Esophagus muscularis mucosa (tissue), 4 donors: ENCODE measurements at places on chromosomes 6 and 20. TPM values are rescaled to one million over a fixed set of nuclear protein-coding genes. Genes with fewer than 3 reads are reported as not detected.

- peaks cover 15% of the 10 kb centered on the region for H3K4me1 ChIP-seq
- no peak for DNase-seq
- H3K4me3 ChIP-seq: no peak overlapping the region
- H3K36me3 ChIP-seq: no peaks in the 10 kb centered on the region
These were observed 3.0 kb upstream of the CRIP3 start for GRCh38 chr6:43311666-43312065.

GRCh38 chr6:14732226-14732843, 513.5 kb upstream of the JARID2 start:
- no peak overlapping the region for H3K4me3 ChIP-seq
- H3K4me1 ChIP-seq: no peaks in the 10 kb centered on the region
- no peaks in the 10 kb centered on the region for H3K36me3 ChIP-seq
- no peaks in the 10 kb centered on the region for H3K27me3 ChIP-seq
- no peak for DNase-seq

MYBL2 gene
- 0.19 TPM for total RNA-seq

DNA sequence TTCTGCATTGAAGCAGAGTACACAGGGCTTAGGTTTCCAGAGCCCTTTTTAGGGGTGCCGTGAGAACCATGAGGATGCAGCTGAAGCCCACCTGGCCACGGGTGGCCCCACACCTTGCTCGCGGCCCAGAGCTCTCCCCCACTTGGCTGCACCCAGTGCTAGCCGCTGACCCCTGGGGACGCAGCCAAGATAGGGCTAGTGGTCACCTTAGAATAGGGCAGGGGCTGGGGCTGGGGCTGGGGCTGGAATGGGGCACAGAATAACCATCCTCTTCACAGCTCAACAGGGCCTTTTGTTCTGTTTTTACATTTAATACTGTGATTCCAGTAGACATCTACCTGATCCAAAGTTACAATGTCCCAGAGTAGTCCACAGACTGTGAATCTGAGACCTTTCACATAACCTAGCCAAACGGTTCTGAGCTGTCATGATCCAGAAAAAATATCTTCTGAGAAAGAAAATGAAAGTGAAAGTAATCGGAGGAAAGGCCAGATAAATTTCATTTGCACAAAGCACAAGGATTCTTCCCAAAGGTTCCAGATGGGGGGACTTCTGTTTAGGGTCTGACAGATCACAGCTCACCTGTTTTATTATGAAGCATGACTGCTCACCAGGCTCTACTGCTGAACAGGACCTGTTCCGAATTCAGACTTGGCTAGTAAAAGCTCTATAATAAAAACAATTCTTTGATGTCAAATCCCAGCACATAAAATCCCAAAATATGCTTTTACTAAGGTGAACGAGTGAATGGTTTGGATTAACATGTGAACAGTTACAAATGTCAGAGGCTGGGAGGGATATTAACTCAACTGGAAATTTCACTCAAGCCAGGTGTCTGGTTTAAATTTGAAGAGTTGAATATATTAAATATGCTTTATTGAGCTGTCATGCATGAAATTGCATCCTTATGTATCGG, 401.9 kb downstream of the THBS2 start:
- no peaks in the 10 kb centered on the region for H3K27me3 ChIP-seq
- peak overlapping the region; percentile 14 for H3K27ac ChIP-seq
- DNase-seq: no peak
- H3K4me1 ChIP-seq: peaks cover 6% of the 10 kb centered on the region

DST gene
- total RNA-seq: 410 TPM

DCDC2 gene
- not detected for total RNA-seq

DNA sequence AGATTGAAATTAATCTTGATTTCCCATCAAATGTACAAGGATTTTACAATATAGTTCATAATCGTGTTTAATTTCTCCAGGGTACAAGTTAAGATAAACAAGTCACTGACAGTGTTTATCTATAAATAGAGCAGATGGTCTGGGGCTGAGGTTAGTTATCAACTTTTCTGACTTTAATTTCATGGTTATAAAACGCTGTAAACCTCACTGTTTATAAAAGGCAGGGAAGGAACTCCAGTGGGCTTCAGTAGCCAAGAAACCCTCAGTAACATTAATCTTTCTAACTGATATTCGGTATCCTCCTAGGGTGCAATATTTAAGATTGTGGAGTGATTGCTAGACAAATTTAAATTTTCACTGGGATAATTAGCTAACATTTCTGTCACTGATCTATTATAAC, 68.6 kb downstream of the GFRAL start:
- H3K4me1 ChIP-seq: no peaks in the 10 kb centered on the region
- no peak overlapping the region for H3K27ac ChIP-seq

DNA sequence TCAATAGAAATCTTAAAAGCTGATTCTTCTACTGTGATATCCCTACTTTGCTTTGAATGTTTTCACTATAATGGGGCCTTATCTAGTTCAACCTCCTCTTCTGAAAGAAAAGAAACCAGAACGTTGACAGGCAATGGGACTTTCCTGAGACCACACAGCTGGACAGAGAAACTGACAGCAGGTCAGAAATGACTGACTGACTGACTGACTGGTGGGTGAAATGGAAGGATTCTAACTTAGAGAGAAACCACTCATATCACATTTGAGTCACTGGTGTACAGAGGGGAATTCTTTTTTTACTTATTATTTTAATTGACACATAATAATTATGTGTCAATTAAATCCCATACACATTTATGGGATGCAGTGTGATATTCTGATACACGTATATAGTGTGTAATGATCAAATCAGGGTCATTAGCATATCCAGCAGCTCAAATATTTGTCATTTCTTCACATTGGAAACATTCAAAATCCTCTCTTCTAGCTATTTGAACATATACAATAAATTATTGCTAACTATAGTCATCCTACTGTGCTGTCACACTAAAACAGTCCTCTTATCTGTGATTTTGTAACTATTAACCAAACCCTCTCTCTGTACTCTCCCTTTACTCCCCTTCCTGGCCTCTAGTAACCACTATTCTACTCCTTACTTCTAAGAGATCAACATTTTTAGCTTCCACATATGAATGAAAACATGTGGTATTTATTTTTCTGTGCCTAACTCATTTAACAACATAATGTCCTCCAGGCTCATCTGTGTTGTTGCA, 64.8 kb upstream of the NRSN1 start:
- H3K27ac ChIP-seq: no peak overlapping the region
- DNase-seq: no peak
- H3K36me3 ChIP-seq: no peaks in the 10 kb centered on the region
- H3K27me3 ChIP-seq: no peaks in the 10 kb centered on the region
- no peaks in the 10 kb centered on the region for H3K4me1 ChIP-seq

CALHM4 gene
- not detected for total RNA-seq

GRCh38 chr6:107280791-107281190, 165.5 kb upstream of the BEND3 start:
- no peak overlapping the region for H3K4me3 ChIP-seq
- no peak for DNase-seq
- no peaks in the 10 kb centered on the region for H3K27me3 ChIP-seq
- no peaks in the 10 kb centered on the region for H3K4me1 ChIP-seq
- no peaks in the 10 kb centered on the region for H3K36me3 ChIP-seq

DNA sequence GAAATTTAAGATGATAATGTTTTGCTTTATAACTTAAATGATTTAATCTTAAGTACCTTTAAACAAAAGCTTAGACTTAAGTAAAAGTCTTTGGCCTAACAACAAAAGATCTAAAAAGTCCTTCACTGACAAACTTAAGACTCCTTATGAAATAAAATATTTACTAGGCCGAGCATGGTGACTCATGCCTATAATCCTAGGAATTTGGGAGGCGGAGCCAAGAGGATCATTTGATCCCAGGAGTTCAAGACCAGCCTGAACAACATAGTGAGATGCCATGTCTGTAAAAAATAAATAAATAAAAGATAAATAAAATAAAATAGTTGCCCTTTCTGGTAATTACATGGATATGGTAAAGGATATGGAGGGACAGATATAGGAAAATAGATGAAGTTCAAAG, 12.4 kb downstream of the KATNA1 start:
- no peak overlapping the region for H3K27ac ChIP-seq
- H3K27me3 ChIP-seq: no peaks in the 10 kb centered on the region
- no peaks in the 10 kb centered on the region for H3K36me3 ChIP-seq
- H3K4me3 ChIP-seq: no peak overlapping the region

FLRT3 gene
- 1.3 TPM for total RNA-seq

IL20RA gene
- total RNA-seq: 5.0 TPM
